ENCODE measurements at places on chromosomes 16 and 17. TPM values are rescaled to one million over a fixed set of nuclear protein-coding genes. Genes with fewer than 3 reads are reported as not detected.

The GAST gene
- total RNA-seq: not detected

The LMF1 gene
- 24.3 TPM for total RNA-seq

- no peak for DNase-seq
Measured at GRCh38 chr17:59746849-59747445, 39.5 kb downstream of the VMP1 start.

DNA sequence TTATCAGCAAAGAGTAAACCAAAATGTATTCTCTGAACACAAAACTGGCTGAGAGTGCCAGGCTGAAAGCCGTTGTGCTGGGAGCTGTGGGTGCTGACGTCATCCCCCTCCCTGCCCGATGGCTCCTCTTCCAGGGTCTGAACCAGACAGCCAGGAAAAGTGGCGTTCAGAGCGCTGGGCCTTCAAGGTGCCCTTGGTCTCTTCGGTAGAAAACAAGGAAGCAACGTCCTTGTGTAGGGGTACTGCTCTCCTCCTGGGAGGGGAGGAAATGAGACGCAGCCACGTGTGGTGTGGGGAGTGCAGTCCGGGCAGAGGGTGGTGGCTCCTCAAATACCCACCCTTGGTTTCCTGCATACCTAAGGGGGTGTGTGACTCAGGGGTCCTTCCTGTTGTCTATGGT is 394.7 kb downstream of the SEC14L1 start:
- DNase-seq: no peak

DNA sequence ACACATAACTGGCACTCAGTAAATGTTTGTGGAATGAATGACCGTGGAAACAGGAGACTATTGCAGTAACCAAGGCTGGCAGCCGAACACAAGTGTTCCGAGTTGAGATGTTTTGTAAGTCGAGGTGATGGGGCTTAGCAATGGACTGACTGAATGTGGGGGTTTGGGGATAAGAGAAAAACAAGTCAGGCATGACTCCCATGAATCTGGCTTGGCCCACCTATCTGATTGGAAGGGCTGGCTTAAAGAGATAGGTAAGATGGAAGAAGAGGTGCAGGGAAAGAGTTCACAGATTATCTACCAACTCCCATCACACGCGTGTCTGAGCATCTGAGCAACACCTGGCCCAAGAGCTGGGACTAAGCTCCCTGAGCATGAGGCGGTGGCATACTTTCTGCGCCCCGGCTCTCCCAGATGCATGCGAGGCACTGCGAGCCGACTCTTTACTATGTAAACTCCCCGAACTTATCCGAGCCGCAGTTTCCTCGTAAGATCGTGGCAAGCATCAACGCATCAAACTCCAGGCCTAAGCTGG is 539 bp downstream of the IFT20 start:
- no peak for DNase-seq

The CRHR1 gene
- 0.15 TPM for total RNA-seq

The ZNF200 gene
- total RNA-seq: 12.4 TPM

DNA sequence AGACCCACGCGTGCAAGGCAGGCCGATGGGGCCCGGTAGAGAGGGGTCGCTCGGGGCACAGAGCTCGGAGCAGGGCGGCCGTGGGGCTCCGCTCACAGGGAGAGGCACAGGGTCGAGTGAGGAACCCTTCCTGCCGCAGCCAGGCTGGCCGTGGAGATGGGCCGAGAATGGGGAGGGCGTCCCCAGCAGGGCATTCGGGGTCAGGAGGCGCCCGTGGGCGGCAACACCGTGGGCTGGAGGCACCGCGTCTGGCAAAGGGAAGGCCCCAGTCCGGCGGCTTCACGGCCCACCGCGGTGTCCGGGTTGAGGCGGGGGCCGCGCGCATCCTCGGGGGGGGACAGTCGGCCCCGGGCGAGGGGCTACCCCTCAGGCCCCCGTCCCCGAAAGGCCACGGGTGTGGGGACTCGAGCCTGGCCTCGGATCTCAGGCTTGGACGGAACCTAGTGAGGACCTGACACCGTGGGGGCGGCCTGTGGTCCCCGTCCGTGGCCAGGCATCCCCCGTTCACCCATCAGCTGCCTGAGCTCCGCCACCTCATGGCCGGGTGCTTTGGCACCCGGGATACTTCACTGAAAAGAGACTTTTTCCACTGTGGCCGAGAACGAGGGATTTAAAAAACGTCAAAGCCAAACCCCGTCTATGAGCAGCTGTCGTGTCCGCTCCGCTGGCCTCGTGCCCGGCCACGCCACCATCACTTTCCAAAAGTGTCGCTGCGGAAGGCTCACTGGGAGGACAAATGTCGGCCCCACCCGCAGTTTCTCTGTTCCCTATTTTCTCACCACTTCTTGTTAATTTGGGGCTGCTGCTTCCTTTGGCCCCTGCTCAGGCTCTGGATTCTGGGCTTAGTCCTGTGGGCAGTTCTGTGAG is 73.6 kb downstream of the METRNL start:
- DNase-seq: no peak

The ARL16 gene
- total RNA-seq: 52.7 TPM

The IL32 gene
- total RNA-seq: 17.1 TPM

DNA sequence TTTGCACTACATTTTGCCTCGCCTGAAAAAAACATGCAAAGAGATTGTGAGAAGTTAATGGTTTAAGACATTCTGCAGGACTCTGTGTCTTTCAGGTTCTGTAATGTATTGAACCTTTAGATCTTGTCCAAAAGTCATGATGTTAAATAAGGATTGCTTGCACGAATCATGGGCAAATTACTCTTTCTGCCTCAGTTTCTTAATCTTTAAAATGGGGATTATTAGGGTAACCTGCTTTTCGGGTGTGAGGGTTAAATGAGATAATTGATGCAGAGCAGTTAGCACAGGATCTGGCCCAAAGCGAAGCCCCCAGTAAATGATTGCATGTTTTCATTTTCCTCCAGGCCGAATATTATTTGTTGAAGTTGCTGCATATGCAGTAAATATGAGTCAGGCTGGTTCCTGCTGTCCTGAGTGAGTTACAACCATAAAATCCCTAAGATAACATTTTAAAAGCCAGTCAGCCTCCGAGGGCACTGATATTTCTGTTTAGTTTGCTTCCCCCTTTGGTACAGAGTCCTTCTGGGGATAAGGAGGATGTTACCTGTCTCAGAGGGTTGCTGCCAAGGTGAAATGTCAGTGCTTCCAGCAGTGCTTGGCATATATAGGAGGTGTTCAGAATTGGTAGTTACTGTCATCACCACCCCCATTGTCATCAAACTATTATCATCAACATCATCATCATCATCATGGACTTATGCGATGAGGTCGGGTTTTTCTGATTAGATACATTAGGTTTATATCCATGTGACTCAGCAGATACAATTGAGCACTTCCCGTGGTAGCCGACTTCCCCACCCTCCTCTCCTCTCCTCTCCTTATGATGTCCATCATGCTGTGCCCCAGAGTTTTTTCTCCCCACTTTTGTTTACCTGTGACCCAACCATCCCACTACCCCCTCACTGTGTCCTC is 20.6 kb upstream of the ARHGAP17 start:
- DNase-seq: no peak

- DNase-seq: no peak
Measured at GRCh38 chr16:27759301-27759871, 209.4 kb downstream of the KATNIP start.

DNA sequence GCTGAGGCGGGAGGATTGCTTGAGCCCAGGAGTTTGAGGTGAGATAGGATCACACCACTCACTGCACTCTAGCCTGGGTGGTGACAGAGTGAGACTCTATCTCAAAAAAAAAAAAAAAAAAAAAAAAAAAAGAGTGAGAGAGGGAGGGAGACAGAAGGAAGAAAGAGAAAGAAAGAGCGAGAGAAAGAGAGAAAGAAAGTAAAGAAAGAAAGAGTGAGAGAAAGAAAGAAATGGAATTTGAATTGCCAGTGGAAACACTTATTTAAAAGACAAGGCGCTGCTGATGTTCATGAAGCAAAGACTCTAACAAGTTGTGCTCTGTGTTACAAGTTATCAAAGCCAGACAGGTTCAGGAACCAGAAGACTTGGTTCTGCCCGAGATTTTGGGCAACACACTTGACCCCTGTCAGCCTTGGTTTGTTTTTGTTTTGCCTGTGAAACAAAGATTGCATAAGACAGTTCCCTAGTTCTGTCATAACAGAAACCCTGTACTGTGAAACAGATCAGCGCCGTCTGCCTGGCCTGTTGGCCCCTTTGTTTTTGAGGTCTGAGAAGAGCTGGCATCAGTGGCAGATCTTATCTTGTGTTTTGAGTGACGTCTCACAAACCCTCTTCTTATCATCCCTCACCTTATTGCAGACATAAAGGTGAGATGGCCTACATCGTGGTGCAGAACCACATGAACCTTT is 55.4 kb upstream of the ENDOV start:
- no peak for DNase-seq

The HBA2 gene
- total RNA-seq: not detected

The KRTAP4-11 gene
- not detected for total RNA-seq

GRCh38 chr16:85653290-85653891 is 35.4 kb downstream of the GINS2 start:
- no peak for DNase-seq

- DNase-seq: no peak
Measured at GRCh38 chr17:36862116-36862920, 75.0 kb upstream of the LHX1 start.

GRCh38 chr16:72312828-72313227 is 140.9 kb upstream of the PMFBP1 start:
- DNase-seq: no peak

The ALKBH5 gene
- 94.5 TPM for total RNA-seq

DNA sequence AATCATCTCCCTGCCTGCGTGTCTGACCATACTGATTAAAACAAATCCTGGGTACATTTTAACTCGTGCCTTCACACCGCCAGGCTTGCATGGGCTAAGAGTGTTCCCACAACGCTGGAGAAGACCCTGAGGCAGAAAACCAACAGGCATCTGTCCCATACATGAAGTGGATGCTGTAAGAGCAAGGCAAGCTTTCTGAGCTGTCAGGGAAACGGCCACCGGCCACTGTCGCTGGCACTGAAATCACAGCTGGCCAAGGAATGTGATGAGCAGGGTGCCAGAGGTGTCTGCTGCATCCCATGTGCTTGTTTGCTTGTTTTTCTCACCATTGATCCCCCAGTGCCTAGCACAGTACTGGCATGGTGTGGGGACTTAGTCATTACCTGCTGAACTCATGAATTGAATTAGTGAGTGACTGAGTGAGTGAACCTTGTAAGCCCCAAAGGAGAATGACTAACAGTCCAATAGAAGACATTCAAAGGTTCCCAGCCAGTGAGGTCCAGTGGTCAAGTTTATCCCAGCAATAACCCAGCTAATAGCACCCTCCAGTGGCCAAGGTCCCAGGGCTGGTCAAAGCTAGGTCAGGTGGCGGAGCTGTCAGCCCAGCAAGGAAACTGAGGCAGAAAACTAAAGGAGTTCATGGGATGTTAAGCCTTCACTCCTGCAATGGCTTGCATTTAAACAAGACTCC is 92.7 kb upstream of the CDH5 start:
- DNase-seq: no peak

GRCh38 chr16:68117884-68118283 is 32.7 kb downstream of the NFATC3 start:
- no peak for DNase-seq

GRCh38 chr16:84565669-84566495 is 52.0 kb downstream of the COTL1 start:
- no peak for DNase-seq

- DNase-seq: no peak
Measured at GRCh38 chr16:51851111-51851510, 695.8 kb downstream of the TOX3 start.

GRCh38 chr16:10497132-10498101 is 83.0 kb downstream of the EMP2 start:
- DNase-seq: no peak

The SRCAP gene
- 73.6 TPM for total RNA-seq

DNA sequence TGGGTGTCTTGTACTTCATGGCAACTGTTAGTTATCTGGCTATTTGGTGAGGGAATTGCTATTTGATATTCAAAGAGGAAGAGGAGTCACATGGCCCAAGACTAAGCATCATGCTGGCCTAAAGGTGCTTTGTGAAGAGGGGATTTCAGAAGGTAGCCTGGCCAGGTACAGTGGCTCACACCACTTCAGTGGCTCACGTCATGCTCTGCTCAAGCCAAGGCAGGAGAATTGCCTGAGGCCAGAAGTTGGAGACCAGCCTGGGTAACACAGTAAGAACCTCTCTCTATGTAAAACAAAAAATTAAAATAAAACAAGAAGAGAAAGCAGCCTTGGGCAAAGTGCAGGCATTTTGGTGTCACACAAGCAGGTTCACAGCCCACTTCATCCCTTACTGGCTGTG is 6.4 kb upstream of the MT1B start:
- no peak for DNase-seq

- no peak for DNase-seq
Measured at GRCh38 chr17:8542599-8543502, 87.7 kb downstream of the MYH10 start.

DNA sequence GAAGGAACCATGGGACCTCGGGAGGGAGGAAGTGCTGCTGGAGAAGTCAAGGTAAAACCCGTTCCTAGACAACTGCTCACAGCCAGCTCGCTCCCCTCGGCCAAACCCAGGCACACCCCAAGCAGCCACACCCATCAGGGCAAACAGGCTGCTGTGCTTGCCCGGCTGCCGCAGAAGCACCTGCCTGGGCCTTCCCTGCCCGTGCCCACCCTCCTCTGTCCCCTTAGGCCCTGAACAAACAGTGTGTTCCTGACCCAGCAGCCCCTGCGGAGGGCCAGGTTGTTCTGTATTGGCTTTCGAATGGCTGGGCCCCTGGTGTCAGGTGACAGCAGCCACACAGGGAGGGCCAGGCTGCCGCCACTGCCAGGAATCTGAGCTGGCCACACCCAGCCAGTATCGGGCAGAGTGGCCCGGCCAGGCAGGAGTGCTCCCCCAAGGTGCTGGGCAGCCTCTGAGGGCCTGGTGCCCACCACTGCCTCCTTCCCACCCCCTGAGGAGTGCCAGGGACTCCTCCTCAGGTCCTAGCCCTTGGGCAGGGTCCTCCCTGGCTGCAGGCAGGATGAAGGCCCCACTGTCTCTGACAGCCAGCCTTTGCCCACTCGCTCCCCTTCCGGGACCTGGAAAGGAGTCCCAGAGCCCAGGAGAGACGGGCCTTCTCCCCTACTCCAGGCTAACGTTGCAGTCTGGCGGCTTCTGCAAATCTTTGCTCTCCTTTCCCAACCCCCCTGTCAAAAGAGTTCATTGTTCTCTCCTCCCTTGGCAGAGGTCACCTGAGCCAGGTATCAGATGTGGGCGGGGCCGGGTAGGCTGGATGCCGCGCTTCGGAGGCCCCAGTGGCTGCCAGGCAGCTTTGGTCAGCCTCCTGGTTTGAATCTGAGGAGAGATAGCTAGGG is 24.0 kb downstream of the LLGL2 start:
- no peak for DNase-seq

The B3GNT9 gene
- total RNA-seq: 11.5 TPM

DNA sequence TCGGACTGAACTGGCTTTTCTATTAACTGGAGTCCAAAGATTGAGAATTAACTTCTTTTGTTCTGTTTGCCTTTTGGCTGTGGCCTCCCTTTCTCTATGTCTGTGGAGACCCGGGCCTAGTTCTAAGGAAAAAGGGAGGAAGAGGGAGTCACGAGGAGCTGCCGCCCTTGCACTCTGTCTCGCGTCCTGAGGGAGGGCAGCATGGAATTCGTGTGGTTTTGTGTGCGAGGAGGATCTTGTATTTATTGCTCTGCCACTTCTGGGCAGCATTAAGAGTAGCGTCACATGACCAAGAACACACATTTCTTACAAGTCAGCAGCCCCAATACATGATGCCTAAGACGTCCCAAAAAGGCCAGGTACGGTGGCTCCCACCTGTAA is 23.6 kb downstream of the METTL22 start:
- DNase-seq: no peak

GRCh38 chr16:86965840-86966550 is 351.2 kb downstream of the C16orf95 start:
- no peak for DNase-seq

- no peak for DNase-seq
Measured at GRCh38 chr17:56880133-56880532, 33.7 kb downstream of the TRIM25 start.

The CLDN7 gene
- 43.1 TPM for total RNA-seq

All from Panc1 (cell line).